ENCODE measurements at places on chromosomes 11 and 22. TPM values are rescaled to one million over a fixed set of nuclear protein-coding genes. Genes with fewer than 3 reads are reported as not detected.

AP5B1 gene
- 20.1 TPM for total RNA-seq

GRCh38 chr11:130498181-130498580 lies 49.7 kb downstream of the ADAMTS15 start:
- no peaks in the 10 kb centered on the region for H3K4me1 ChIP-seq
- no peak overlapping the region for H3K27ac ChIP-seq
- no peak for DNase-seq
- peaks cover 14% of the 10 kb centered on the region for H3K27me3 ChIP-seq
- no peaks in the 10 kb centered on the region for H3K36me3 ChIP-seq
- no peak overlapping the region for H3K4me3 ChIP-seq

OR52E5 gene
- total RNA-seq: not detected

IGLL1 gene
- total RNA-seq: not detected

DNA sequence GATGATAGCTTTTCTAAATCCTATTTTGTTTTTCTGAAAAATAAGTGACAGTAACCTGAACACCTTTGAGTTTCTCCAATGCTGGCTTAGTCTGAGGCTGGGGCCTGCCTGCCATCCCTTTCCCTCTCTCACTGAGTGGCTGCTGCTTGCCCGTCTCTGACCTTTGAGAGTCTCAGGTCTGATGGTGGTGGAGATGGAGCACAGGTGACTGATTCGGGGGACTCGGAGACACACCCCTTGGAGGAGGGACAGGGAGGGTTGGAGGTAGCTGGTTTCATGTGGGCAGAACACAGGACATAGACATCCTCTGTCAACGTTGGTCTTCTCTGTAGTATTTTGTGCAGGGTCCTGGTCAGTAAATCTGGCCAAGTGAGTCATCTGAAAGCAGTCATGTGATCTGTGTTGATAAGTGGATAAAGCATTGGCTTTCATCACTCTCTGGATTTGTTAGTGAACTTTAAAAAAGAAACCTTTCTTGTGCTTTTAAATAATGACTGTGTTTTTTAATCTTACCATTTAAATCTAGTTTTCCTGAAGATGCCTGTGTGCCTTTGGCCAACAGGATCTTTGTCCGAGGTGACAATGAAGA lies 47.1 kb upstream of the CLDN5 start:
- H3K36me3 ChIP-seq: no peaks in the 10 kb centered on the region
- no peak for DNase-seq
- no peaks in the 10 kb centered on the region for H3K27me3 ChIP-seq
- peaks cover 10% of the 10 kb centered on the region for H3K4me1 ChIP-seq

GRCh38 chr11:80846979-80847378 lies 1406.1 kb upstream of the TENM4 start:
- no peaks in the 10 kb centered on the region for H3K27me3 ChIP-seq
- no peak for DNase-seq
- no peak overlapping the region for H3K27ac ChIP-seq
- H3K4me1 ChIP-seq: no peaks in the 10 kb centered on the region
- H3K36me3 ChIP-seq: no peaks in the 10 kb centered on the region

GRCh38 chr11:115521825-115522224 lies 17.6 kb upstream of the CADM1 start:
- H3K4me1 ChIP-seq: no peaks in the 10 kb centered on the region
- no peak for DNase-seq
- H3K36me3 ChIP-seq: no peaks in the 10 kb centered on the region
- no peaks in the 10 kb centered on the region for H3K27me3 ChIP-seq

DNA sequence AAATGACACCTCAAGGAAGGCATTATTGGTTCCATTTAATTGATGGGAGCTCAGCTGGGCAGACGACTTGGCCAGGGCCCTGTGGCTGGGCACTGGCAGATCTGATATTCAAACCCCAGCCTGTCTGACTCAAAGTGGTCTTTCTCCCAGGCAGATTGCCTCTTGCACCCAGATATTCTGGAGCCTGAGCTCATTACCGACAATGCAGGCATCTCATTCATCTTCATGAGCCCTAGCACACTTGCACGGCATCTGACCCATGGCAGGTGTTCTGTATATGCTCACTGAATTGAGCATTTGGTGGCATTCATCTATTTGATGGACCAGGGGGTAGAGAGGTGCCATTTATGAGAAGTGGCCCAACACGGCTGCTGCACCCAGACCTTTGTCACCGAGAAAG lies 193.1 kb downstream of the DSCAML1 start:
- H3K36me3 ChIP-seq: no peaks in the 10 kb centered on the region
- H3K27me3 ChIP-seq: peaks cover 19% of the 10 kb centered on the region
- no peak overlapping the region for H3K4me3 ChIP-seq
- no peak overlapping the region for H3K27ac ChIP-seq

DNA sequence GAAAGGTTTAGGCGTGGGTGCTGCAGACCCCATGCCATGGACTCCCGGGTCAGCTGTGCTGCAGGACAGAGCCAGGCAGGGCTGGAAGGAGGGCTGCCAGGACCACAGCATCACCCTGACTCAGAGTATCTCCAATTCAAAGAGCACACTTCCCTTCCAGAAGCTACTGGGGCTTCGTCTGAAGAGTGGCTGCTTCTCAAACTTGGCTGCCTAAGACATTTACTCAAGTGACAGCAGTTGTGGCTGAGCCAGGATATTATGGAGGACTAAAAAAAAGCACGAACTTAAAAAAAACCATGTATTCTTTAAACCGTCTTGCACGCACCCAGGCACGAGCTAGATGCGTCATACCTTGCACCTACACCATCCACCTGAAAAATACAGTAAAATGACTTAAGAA lies 13.0 kb upstream of the BID start:
- DNase-seq: no peak
- H3K4me3 ChIP-seq: no peak overlapping the region
- no peaks in the 10 kb centered on the region for H3K4me1 ChIP-seq
- H3K27me3 ChIP-seq: peaks cover 6% of the 10 kb centered on the region
